Cardiac muscle cell (in vitro differentiated cells and primary cell): ENCODE measurements at places on chromosomes 3 and 15.

- DNase-seq = peak; percentile 51
Observed at GRCh38 chr3:49910409-49911123, 6.9 kb upstream of the MST1R start.

- no peak for DNase-seq
Observed at GRCh38 chr3:163951397-163951987, 1126.8 kb downstream of the SI start.

GRCh38 chr3:178706411-178706810 lies 170.2 kb downstream of the KCNMB2 start:
- no peak for DNase-seq

DNA sequence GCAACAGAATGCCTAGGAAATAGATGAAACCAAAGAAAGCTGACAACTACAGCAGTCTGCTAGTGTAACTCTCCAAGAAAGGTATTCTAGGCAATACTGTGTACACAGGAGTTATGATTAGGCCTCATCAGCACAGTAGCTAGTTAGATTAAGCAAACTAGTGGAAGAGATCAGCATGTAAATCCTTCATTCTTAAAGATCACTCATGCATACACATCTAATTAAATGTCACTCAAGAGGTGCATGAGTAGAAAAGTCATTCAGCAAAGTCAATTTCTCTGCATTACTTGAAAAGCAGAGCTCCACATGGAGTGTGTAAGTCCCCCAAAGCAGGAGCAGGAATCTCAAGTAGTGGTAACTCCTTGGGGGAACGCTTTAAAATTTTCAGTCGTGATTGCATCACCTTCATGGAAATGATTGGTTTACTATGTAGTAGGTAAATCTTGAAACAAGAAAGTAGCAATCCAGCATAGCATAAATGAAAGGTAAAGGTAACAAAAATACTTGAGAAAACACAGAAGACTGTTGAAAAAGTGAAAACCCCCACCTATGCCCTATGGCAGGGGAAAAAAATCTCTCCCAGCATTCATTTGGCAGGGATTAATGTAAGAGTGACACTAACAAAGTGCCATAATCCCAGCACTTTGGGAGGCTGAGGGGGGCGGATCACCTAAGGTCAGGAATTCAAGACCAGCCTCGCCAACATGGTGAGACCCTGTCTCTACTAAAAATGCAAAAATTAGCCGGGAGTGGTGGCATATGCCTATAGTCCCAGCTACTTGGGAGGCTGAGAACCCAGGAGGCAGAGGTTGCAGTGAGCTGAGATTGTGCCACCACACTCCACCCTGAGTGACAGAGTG lies 29.4 kb upstream of the PPIB start:
- no peak for DNase-seq

- DNase-seq = no peak
Observed at GRCh38 chr3:112965656-112966055, 9.2 kb downstream of the CD200R1 start.

- DNase-seq = peak; percentile 86
Observed at GRCh38 chr3:141710888-141711616, 27.0 kb upstream of the RNF7 start.

DNA sequence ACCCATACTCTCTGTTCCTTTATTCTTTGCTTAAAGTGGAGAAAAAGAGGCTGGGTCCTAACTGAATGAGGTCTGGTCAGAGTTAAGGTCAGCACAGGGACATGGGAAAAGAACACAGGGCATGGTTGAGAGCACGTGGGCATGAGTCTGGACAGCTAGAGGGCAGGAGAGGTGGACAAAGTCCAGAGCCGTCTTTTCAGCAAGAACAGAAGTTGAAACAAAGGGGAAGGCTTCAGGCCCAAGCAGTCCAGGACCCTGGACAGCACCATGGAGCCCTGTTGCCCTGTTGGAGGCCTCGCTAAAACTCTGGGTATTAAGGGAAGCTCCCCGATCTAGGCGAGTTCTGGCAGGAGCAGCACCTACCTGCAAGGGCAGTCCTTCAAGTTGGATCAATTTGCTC lies 50.7 kb downstream of the XYLB start:
- peak; percentile 61 for DNase-seq

DNA sequence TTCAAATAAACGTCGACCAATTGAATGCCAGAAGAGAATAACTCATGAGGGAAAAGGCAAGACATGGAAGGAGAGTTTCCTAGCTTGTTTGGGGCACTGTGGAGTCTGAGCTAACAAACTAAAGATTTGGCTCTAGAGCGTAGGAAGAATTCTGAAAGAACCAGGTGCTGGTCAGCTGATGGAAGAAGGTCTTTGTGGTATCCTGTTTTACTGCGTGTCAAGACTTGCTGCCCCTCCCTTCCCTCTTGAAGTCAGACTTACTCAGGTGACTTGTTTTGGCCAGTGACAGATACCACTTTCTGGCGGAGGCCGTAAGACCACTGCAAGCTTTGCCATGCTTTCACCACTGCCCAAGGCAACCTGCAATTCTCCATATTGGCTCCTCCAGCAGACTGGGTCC lies 673 bp upstream of the HCLS1 start:
- no peak for DNase-seq

GRCh38 chr3:64319391-64319790 lies 94.1 kb upstream of the PRICKLE2 start:
- DNase-seq = no peak

DNA sequence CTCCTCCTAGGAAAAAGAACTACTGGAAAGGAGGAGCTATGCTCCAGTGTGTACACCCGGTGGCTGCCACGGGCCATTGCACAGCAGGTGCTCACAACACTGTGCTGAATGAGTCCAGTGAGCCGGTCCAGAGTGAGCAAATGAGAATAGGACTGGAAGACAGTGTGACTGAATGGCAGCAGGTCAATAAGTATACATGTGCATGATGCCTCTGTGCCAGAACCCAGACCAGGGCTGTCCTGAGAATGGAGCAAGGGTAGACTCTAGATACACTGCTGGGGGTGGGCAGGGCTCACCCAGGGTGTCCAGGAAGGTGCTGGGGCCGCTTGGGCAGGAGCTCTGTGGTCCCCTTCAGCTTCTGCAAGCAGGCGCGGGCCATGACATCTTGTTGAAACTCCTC lies 8.3 kb downstream of the POLG start:
- DNase-seq = no peak

- DNase-seq = no peak
Observed at GRCh38 chr3:71282976-71283375, 300.6 kb downstream of the FOXP1 start.
